Activated CD8-positive, alpha-beta T cell treated with anti-CD3 and anti-CD28 coated beads for 36 hours (primary cell): ENCODE measurements at places on chromosomes 4 and X. TPM values are rescaled to one million over a fixed set of nuclear protein-coding genes. Genes with fewer than 3 reads are reported as not detected.
A peak's percentile ranks its signal among the peaks of the same experiment; 100 is the strongest.

- H3K4me1 ChIP-seq = peaks cover 3% of the 10 kb centered on the region
- no peaks in the 10 kb centered on the region for H3K36me3 ChIP-seq
- no peak for DNase-seq
- no peak overlapping the region for H3K27ac ChIP-seq
- H3K4me3 ChIP-seq = no peak overlapping the region
- H3K27me3 ChIP-seq = no peaks in the 10 kb centered on the region
Measured at GRCh38 chr4:10130178-10130888, 13.7 kb upstream of the WDR1 start.

The ARHGAP36 gene
- not detected for total RNA-seq

GRCh38 chrX:40506201-40506985 lies 74.4 kb upstream of the ATP6AP2 start:
- no peak overlapping the region for H3K27ac ChIP-seq
- no peaks in the 10 kb centered on the region for H3K4me1 ChIP-seq
- H3K27me3 ChIP-seq = no peaks in the 10 kb centered on the region
- no peak overlapping the region for H3K4me3 ChIP-seq
- H3K36me3 ChIP-seq = no peaks in the 10 kb centered on the region

GRCh38 chrX:12685541-12685940 lies 105.7 kb upstream of the PRPS2 start:
- no peak overlapping the region for H3K4me3 ChIP-seq
- no peaks in the 10 kb centered on the region for H3K27me3 ChIP-seq
- H3K27ac ChIP-seq = no peak overlapping the region
- DNase-seq = no peak
- no peaks in the 10 kb centered on the region for H3K4me1 ChIP-seq

DNA sequence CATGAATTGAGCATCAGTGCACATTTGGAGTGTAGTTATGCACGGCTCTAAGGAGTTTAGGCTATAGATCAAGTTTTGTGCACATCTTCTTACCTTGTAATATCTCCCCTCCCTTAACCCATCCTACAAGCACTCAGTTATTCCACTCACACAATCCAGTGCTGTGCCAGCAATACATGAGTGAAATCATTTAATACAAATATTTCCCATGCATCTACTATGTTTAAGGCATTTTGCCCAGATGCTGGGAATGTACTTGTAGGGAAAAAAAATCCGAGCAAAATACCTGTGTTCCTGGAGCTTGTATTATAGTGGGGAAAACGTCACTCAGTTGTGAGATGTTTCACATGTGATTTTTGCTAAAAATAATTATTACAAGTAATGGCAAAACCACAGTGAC lies 191.6 kb upstream of the LDB2 start:
- H3K4me3 ChIP-seq = no peak overlapping the region
- DNase-seq = no peak
- no peaks in the 10 kb centered on the region for H3K4me1 ChIP-seq

- peaks cover 7% of the 10 kb centered on the region for H3K27me3 ChIP-seq
- H3K36me3 ChIP-seq = no peaks in the 10 kb centered on the region
- DNase-seq = no peak
- H3K27ac ChIP-seq = no peak overlapping the region
Measured at GRCh38 chr4:48470570-48470969, 12.6 kb upstream of the SLC10A4 start.

DNA sequence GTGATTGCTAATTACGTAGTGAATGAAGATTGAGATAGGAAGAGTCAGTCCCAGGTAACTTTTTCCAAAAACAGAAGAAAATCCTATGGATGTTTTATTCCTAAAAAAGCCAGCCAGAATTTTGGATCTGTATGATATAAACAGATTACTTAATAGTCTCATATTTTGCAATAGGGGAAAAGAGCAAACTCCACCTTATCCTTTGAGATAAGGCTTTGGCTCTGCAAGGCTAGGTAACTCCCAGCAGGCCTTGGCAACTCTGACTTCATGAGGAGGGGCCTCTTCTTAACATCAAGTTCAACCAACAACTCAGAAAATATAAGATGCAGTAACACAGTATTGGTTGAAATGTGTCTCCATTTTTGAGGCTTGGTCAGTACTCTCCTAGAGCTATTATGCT lies 98.7 kb upstream of the SLC4A4 start:
- H3K36me3 ChIP-seq = no peaks in the 10 kb centered on the region
- H3K27me3 ChIP-seq = no peaks in the 10 kb centered on the region
- H3K4me3 ChIP-seq = no peak overlapping the region
- H3K4me1 ChIP-seq = peaks cover 2% of the 10 kb centered on the region
- no peak overlapping the region for H3K27ac ChIP-seq

DNA sequence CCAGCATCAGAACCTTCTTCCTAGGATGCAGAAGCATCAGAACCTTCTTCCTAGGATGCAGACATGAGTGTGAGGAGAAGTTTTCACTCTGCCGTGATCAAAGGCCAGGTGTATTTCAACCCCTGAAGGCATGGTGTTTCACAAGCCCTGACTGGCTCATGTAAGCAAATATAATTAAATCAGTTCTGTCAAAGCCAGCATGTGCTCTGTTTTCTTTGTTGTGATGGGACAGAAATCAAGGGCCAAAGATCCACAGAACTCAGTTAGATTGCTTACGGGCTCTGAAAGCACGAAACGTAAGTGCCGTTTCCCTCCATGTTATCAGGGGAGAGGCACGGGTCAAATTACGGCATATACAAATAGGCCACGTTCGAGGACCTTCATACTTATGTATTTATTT lies 32.0 kb upstream of the CLDN24 start:
- no peaks in the 10 kb centered on the region for H3K36me3 ChIP-seq
- no peak overlapping the region for H3K4me3 ChIP-seq
- H3K27ac ChIP-seq = no peak overlapping the region
- no peak for DNase-seq
- peaks cover 9% of the 10 kb centered on the region for H3K27me3 ChIP-seq

GRCh38 chr4:93645120-93645519 lies 183.4 kb upstream of the ATOH1 start:
- H3K4me1 ChIP-seq = no peaks in the 10 kb centered on the region
- no peak overlapping the region for H3K27ac ChIP-seq
- no peaks in the 10 kb centered on the region for H3K36me3 ChIP-seq
- DNase-seq = no peak
- no peaks in the 10 kb centered on the region for H3K27me3 ChIP-seq

GRCh38 chr4:184792950-184793555 lies 32.7 kb downstream of the ACSL1 start:
- peaks cover 23% of the 10 kb centered on the region for H3K4me1 ChIP-seq
- H3K27me3 ChIP-seq = peaks cover 4% of the 10 kb centered on the region
- no peak overlapping the region for H3K4me3 ChIP-seq

GRCh38 chr4:54281054-54281766 lies 52.1 kb downstream of the PDGFRA start:
- no peaks in the 10 kb centered on the region for H3K4me1 ChIP-seq
- DNase-seq = no peak
- no peak overlapping the region for H3K4me3 ChIP-seq
- no peaks in the 10 kb centered on the region for H3K36me3 ChIP-seq
- H3K27ac ChIP-seq = no peak overlapping the region

GRCh38 chr4:47485768-47486167 lies 693 bp downstream of the ATP10D start:
- H3K4me3 ChIP-seq = peak overlapping the region; percentile 91
- peaks cover 24% of the 10 kb centered on the region for H3K4me1 ChIP-seq
- no peak for DNase-seq
- H3K27ac ChIP-seq = peak overlapping the region; percentile 87
